ENCODE measurements at places on chromosomes 5 and 9.

DNA sequence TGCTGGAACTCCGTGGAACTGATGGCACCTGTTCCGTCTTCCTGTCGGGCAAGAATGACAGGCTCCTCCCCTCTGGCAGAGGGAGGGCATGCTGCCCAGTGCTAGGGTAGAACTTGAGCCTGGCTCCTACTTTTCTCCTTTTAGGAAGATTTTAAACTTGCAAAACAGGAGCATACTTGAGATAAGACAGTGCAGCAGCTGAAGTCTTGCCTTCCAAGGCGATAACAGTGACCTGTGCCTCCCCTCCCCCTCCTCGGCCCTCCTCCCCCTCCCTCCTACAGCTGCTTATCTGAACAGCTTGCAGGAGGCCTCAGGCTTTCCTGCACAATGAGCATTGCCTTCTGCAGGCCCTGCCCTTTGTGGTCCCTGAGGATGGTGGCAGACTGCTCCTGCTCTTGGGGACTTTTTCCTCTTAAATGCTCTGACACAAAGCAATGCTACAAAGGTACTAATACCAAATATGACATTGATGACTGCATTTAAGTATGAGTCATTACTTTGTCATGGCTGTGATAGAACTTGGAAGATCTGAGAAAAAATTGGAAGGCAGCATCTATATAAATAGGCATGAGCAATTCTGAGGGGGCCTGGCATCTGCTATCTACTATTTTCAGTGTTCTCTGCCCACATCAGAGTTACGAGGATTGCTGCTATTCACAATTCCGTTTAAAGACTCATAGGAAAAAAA lies 2.0 kb downstream of the GADD45G start:
- H3K4me1 ChIP-seq = peaks cover 44% of the 10 kb centered on the region
- H3K36me3 ChIP-seq = no peaks in the 10 kb centered on the region
- peak overlapping the region; percentile 83 for H3K27ac ChIP-seq
- peaks cover 14% of the 10 kb centered on the region for H3K27me3 ChIP-seq

GRCh38 chr5:9498541-9499497 lies 47.1 kb downstream of the SEMA5A start:
- H3K4me3 ChIP-seq = no peak overlapping the region
- H3K27me3 ChIP-seq = no peaks in the 10 kb centered on the region
- H3K4me1 ChIP-seq = no peaks in the 10 kb centered on the region
- no peak for DNase-seq

- H3K4me1 ChIP-seq = peaks cover 77% of the 10 kb centered on the region
- no peaks in the 10 kb centered on the region for H3K27me3 ChIP-seq
- H3K4me3 ChIP-seq = peak overlapping the region; percentile 64
- peak overlapping the region; percentile 96 for H3K27ac ChIP-seq
These were observed 75.0 kb downstream of the STK10 start for GRCh38 chr5:172113036-172113435.

GRCh38 chr5:27619982-27620381 lies 581.6 kb upstream of the CDH9 start:
- no peak overlapping the region for H3K27ac ChIP-seq
- no peaks in the 10 kb centered on the region for H3K36me3 ChIP-seq
- no peaks in the 10 kb centered on the region for H3K4me1 ChIP-seq
- no peaks in the 10 kb centered on the region for H3K27me3 ChIP-seq
- DNase-seq = no peak

- peaks cover 1% of the 10 kb centered on the region for H3K4me1 ChIP-seq
- peak; percentile 72 for DNase-seq
- H3K36me3 ChIP-seq = no peaks in the 10 kb centered on the region
- H3K4me3 ChIP-seq = no peak overlapping the region
- peaks cover 47% of the 10 kb centered on the region for H3K27me3 ChIP-seq
These were observed 77.9 kb downstream of the AK8 start for GRCh38 chr9:132800038-132800648.

DNA sequence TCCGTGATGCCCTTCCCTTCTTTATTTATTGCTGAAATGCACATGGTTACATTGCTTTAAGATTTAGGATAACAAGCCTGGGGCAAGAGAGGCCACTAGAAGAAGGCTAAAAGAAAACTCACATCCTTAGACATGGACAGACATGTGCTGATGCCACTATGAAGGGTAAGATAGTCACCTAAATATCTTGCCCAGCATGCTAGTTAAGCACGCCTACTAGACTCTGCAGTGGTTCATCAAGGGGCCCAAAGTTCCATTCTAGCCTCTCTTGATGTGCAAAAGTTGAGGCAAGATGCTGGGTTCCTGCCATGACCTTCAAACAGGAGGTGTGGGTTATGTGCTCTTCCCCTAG lies 49.3 kb downstream of the GRAMD2B start:
- H3K4me1 ChIP-seq = peaks cover 5% of the 10 kb centered on the region
- DNase-seq = no peak
- no peaks in the 10 kb centered on the region for H3K27me3 ChIP-seq
- no peak overlapping the region for H3K27ac ChIP-seq
- peaks cover 68% of the 10 kb centered on the region for H3K36me3 ChIP-seq

GRCh38 chr5:98573834-98574320 lies 199.6 kb upstream of the RGMB start:
- H3K36me3 ChIP-seq = no peaks in the 10 kb centered on the region
- no peaks in the 10 kb centered on the region for H3K27me3 ChIP-seq
- DNase-seq = no peak
- H3K4me3 ChIP-seq = no peak overlapping the region
